ENCODE measurements at places on chromosomes 2 and 18. TPM values are rescaled to one million over a fixed set of nuclear protein-coding genes. Genes with fewer than 3 reads are reported as not detected.

Gene IWS1
- total RNA-seq: 43.0 TPM

Gene OSR1
- total RNA-seq: not detected

Gene CD302
- total RNA-seq: 0.42 TPM

Gene DSC2
- total RNA-seq: not detected

Gene DSC3
- total RNA-seq: not detected

Gene RETSAT
- total RNA-seq: 24.7 TPM

Gene AGXT
- not detected for total RNA-seq

Gene DTNB
- total RNA-seq: 31.0 TPM

Gene TACR1
- total RNA-seq: not detected

Gene CGREF1
- 1.3 TPM for total RNA-seq

Gene NGEF
- not detected for total RNA-seq

DNA sequence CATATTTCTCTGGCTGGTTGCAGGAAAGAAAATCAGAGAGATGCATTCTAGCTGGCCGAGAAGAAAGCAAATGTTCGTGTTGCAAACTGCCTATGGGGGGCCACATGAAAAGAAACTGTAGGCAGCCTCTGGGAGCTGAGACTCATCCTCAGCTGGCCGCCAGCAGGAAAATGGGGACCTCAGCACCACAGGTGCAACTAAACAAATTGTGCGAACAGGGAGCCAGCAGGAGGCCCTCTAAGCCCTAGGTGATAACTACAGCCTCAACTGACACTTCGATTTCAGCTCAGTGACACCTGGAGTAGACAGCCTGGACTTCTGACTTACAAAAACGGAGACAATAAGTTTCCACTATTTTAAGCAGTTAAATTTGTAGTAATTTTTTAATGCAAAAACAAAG lies 107.3 kb downstream of the DTNB start:
- no peak for DNase-seq

DNA sequence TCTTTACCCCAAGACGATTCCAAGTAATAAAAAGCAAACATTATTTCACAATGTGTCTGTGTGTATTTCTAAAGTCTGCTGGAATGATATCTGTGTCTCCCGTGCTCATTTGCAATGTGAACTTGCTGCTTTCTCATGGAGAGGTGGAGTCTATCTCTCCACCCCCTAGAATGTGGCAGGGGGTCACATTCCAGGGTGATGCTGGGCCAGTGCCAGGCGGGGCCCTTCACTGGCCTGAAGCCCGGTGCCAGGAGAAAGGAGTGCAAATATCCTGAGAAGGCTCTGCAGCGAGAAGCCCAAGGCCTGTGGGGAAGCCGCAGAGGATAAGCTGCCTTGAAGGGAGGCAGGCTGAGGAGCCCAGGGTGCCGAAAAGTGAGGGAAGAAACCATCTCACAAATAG lies 26.8 kb upstream of the LDLRAD4 start:
- DNase-seq: no peak

DNA sequence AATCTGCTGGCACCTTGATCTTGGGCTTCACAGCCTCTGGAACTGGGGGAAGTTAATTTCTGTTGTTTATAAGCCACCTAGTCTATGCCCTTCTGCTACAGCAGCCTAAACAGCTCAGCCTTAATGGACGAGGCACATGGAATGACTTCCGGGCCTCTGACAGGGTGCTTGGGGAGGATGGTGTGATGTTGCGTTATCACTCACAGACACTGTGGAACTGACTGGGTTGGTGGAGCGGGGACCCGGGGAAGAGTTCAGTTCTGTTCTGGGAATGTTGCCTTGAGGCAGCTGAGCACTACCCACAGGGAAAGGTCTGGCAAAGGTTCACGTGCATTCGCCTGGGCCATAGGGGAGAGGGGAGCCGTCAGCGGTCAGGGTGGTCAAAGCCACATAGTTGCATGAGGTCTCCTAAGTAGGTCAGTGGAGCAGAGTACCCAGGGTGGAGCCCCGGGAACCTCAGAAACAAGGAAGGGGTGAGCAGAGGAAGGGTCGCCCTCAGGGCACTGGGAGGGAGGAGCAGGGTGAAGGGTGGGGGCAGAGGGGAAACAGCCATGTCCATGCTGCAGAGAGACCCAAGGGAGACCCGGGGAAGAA lies 36.2 kb downstream of the LRRFIP1 start:
- DNase-seq: no peak

- DNase-seq: no peak
Measured at GRCh38 chr18:25053466-25053865, 298.5 kb downstream of the ZNF521 start.

- no peak for DNase-seq
Measured at GRCh38 chr18:36650906-36651305, 177.9 kb downstream of the TPGS2 start.

DNA sequence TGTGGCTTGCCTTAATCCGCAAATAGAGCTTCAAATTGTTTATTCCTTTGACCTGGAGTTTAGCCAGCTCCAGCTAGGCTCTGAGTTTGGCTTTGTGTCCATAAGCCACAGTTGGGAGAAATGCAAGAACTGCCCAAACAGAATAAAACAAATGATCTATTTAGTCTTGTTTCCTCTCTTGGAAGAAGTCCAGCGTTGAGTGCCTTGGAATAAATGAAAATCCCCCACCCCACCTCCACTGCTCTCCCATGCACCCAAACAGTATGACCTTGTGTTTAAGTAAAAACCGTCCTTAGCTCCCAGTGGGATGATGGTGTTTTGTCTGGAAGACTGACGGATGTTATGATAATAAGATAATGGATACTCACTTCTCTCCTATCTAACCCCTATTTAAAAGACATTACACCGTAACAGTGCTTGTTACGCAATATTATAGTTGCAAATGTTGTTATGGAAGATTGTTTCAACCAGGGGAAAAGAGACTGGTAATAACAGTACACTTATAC lies 3.2 kb upstream of the SERPINE2 start:
- DNase-seq: no peak

DNA sequence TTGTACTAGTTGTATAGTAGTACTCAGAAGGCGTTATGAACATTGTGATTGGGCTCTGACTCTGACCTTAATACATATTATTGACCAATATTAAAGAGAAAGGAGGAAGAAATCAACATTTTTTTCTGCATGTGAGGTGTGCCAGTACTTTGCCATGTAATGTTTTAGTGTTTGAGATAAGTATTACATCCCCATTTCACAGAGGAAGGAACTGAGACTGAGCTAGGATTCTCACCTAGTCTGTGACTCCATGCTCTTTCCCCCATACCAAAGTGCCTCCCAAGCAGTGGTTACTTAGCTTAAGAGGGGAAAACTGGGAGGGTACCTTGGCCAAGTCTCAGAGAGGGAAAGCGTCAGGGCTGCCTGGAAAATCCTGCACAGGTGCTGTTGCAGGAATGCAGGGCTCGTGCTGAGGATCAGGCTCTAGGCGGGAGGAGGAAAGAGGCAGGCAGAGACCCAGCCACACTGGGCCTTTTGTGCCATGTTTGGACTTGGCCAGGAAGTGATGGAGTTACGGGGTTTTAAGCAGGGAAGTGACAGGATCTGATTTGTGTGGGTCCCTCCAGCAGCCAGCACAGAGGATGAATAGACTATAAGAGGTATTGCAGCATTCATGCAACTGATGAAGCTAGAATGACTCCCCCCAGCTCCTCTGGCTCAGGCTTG lies 1.7 kb downstream of the PNKD start:
- DNase-seq: no peak

- DNase-seq: no peak
Measured at GRCh38 chr18:21314724-21315123, 72.7 kb downstream of the GREB1L start.

- peak; percentile 2 for DNase-seq
Measured at GRCh38 chr2:238476258-238476657, 49.5 kb downstream of the ASB1 start.

GRCh38 chr2:60560734-60561644 lies 7.5 kb upstream of the BCL11A start:
- DNase-seq: no peak

GRCh38 chr18:77052983-77053309 lies 79.6 kb downstream of the MBP start:
- no peak for DNase-seq

DNA sequence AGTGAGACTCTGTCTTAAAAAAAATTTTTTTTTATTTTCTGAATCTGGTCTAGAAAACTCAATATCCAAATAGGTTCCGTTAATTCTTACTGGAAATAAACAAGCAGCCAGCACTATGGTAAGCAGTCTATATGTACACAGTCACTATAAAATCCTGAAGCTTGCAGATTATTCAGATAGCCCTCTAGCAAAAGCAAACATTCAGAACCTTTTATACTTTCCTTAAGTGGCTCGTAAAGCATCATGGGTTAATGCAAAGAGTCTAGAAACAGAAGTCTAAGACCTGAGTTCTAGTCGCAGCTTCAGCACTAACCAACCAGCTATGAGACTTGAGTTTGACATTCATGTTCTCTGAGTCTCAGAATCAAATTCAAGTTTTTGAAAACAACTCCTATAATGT lies 51.9 kb downstream of the SIGLEC15 start:
- DNase-seq: no peak

DNA sequence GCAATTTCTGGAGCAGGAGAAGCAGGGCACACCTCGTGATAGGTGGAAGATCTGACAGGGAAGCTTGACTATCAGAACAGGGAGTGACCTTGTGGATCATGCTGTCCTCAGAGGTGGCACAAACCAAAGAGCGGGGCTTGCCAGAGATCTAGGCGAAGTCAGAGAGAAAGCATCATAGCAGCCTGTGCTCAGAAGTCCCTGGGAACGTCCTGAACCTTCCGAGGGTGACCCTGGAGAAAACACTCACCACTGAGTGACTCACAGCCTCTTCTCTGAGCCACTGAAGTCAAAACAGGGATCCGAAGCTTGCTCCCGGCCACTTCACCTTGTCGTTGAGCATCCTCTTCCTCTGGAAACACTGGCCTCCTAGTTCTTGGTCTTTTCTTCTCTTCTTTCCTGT lies 56.7 kb downstream of the IL1R2 start:
- no peak for DNase-seq

- no peak for DNase-seq
Measured at GRCh38 chr18:59848002-59848401, 51.8 kb upstream of the PMAIP1 start.

GRCh38 chr2:112580084-112580483 lies 4.3 kb upstream of the CHCHD5 start:
- no peak for DNase-seq

DNA sequence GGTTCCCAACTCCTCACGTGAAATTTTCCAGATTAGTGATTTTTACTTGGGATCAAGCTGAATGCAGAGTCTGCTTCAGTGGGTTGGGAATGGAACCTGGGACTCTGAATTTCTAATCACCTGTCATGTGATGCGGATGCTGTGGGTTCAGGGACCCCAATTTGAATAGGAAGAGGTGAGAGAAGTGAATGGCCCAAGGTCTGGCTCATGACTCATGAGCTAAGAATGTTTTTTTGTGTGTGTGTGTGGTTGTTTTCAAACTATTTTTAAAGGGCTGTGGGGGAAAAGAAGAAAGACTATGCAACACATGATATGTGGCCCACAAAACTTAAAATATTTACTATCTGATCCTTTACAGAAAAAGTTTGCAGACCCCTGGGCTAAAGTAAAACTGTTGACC lies 108.5 kb upstream of the CYRIA start:
- no peak for DNase-seq

GRCh38 chr2:105371156-105371555 lies 27.7 kb downstream of the FHL2 start:
- DNase-seq: no peak

- DNase-seq: no peak
Measured at GRCh38 chr2:23651187-23652080, 266.5 kb downstream of the KLHL29 start.

GRCh38 chr2:193966590-193966989 lies 1690.4 kb upstream of the SLC39A10 start:
- no peak for DNase-seq

DNA sequence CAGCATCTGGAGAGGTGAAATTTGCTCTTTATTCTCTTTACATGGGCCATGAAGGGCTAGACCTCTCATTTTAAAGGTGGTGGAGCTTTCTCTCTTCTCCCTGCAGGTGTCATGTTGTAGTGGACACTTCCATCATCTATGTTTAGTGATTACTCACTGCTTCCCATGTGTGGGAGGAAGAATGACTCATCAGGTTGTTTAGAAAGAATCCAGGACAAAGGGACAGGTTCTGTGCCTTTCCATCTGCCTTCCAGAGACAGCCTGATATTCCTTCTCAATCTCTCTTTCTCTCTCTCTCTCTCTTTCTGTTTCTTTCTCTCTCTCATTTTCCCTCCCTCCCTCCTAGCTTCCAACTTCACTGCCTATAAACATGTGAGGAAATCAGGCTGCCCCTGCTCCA lies 38.7 kb downstream of the SCG2 start:
- DNase-seq: no peak

GRCh38 chr2:160321006-160321405 lies 120.9 kb upstream of the ITGB6 start:
- DNase-seq: no peak

GRCh38 chr2:129237966-129238725 lies 741.3 kb upstream of the RAB6C start:
- DNase-seq: no peak

GRCh38 chr2:202169131-202169530 lies 69.3 kb downstream of the SUMO1 start:
- no peak for DNase-seq

DNA sequence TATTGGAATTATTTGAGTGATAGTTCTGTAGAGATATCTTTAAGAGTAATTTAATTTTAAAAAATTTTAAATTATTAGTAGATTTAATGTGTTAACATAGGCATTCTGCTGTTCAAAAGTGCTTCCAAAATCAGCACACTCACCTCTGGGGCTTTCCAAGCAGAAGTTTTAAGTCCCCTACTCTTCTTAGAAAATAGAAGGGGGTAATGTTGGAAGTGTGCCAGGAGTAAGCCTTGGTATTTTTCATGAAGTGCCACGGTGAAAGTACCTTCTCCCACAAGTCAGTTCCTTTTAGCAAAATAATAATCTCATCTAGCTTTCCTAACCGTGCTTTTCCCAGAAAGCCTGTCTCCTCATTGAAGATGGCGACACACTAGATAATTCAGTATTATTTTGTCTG lies 3.9 kb upstream of the TNFRSF11A start:
- no peak for DNase-seq

- peak; percentile 56 for DNase-seq
Measured at GRCh38 chr2:70084973-70085710, 2.1 kb upstream of the PCBP1 start.

DNA sequence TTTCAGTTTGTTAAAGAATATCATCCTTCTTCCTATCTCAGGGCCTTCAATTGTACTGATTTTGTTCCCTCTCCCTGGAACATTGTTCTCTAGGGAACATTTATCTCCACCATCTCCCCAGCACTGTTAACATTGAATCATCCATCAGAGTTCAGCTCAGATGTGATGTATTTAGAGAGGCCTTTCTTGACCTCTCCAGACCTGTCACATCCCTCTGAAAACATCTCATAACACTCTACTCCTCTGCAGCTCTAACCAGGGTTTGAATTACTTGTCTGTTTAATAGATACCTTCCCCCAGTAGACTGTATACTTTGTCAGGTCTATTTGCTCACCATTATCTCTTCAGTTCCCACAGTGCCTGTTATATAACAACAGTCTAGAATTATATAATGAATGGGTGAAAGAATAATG lies 98.6 kb downstream of the GALNT1 start:
- DNase-seq: no peak

GRCh38 chr2:17540093-17540812 lies at the start of gene VSNL1:
Gene VSNL1 (plus strand): TSS chr2:17540696. CDS start chr2:17592075, 51,379 bp downstream.
- no peak for DNase-seq

- no peak for DNase-seq
Measured at GRCh38 chr2:226836548-226836885, 663 bp downstream of the RHBDD1 start.
